Inflammatory macrophage (primary cell): ENCODE measurements at places on chromosomes 12 and 14.

GRCh38 chr12:54159140-54159539 is 29.6 kb downstream of the SMUG1 start:
- no peak for DNase-seq

GRCh38 chr12:21300632-21301031 is 34.1 kb downstream of the SLCO1A2 start:
- DNase-seq = peak; percentile 65

- peak; percentile 65 for DNase-seq
Observed at GRCh38 chr12:62799126-62799736, 135.7 kb downstream of the PPM1H start.

DNA sequence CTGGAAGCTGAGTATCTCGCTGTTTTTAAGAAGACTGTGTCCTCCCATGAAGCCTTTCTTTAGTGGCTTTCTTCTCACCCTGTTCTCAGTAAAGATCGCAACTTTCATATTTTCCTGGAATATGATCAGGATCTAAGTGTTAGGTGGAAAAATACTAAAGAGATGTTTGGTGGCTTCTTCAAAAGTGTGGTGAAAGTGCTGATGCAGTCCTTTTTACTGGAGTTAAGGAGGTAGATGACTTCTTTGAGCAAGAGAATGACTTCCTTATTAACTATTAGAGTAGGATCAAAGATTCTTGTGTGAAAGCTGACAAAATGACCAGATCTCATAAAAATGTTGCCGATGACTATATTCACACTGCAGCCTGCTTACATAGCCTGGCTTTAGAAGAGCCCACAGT is 141.6 kb downstream of the SLC5A8 start:
- no peak for DNase-seq

GRCh38 chr12:110046451-110047187 is 1.7 kb downstream of the C12orf76 start:
- DNase-seq = no peak

DNA sequence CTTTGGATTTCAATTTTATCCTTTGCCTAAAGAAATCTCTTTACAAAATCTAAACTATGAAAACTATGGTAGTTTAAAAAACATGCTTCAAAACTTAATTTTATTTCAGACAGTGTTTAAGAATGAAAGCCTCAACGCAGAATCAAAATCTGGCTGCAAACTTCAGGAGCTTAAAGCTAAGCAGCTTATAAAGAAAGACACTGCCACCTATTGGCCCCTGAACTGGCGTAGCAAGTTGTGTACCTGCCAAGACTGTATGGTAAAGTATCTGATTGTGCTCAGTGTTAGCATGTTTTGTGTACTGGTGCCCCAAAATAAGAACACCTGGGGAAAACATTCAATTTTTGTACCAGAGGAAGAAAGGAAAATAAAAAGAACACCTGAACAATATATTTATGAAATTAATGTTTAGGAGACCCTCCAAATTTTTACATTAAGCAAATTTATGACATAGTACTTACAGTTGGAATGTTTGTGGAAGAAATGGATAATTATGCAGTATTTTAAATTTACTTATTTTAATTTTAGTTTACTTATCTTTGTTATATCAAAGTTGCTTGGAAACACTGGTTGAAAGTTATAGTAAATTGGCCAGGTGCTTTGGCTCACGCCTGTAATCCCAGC is 12.2 kb downstream of the UBR7 start:
- DNase-seq = peak; percentile 66

DNA sequence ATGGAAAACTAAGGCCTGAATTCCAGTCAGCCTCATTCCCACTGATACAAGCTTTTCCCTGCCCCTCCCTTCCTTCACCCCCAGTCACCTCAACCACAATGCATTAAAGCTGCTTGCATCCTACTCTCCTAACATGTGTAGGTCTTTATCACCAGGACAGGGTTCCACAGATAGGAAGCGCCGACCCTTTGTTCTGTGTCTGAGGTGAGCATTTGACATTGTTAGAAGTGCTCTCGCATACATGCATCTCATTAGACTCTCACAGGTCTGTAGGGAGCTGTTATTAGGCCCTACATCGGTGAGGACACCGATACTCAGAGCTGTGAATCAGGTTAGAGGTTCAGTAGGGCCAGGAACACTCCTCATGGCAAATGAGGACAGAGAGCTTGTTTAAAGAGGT is 13.2 kb upstream of the EDDM3A start:
- no peak for DNase-seq

DNA sequence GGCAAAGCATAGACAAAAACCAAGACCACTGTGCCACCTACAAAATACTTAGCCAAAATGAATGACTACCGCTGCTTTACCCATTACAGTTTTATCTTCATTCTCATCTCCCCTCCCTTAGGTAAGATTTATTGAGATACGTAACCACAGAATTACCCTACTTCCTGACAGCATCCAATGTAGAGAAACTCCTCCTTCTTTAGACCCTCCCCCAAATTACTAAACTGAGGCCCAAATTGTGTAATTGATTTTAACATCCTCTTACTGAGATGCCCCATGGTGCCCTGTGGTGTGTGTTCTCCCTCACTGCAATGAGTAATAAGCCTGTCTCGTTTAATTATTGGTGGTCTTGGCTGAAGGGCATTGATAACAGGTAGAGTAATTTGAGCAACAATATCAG is 19.1 kb downstream of the VRK1 start:
- DNase-seq = peak; percentile 54

- DNase-seq = no peak
Observed at GRCh38 chr12:20097626-20098025, 270.7 kb upstream of the PDE3A start.

DNA sequence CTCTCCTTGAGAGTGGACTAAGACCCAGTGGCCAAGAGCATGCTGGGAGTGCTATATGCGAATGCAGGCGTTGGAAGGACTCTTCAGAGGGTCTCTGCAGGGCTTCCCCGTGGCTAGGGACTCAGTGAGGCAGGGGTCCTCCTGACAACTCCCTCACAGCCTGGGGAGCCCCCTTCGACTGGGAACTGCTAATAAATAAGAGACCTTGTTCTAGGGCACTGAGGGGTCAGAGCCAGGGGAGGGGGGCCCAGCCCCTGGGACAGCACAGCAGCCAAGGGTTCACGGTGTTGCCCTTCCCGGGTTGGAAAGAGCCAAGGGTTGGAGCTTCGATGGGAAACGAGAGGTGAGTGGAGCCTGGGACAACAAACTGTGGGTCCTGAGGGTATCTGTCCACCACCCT is 6.0 kb upstream of the CPNE6 start:
- no peak for DNase-seq

DNA sequence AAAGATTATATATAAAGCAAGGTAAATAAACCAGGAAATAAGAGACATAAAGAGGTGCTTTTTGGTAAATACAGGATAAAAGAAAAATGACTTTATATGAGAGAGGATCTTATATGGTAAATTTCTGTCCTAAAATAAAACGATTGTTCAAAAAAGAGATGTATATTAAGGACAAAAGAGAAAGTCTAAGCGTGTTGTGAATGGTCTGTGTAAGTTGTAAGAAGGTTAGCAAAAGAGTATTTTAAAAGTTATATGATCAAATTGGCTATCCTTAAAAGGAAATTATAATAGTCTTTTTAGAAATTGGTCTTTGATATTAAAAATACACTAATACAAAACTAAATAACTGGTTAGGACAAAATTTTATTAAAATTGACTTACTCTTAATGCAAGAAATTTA is 14.1 kb upstream of the ACSM4 start:
- no peak for DNase-seq

DNA sequence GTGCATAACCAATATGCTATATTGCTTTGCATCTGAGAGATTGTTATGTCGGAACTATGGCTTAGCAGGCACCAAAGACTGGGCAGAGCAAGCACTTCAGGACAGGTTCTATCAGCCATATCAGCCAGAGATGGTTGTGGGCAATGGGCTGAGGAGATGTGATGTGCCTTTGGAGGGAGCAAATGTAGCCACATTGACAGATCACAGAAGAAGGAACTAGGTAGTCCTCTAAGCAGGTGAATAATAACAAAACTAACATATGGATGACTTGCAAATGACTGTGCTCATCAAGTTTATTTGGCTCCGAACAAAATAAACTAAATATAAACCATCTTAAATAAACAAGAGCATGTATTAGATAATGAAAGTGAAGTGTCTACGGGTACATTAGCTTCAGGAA is 291.7 kb downstream of the RMST start:
- no peak for DNase-seq

GRCh38 chr12:29389295-29389919 is 8.4 kb upstream of the ERGIC2 start:
- DNase-seq = no peak

DNA sequence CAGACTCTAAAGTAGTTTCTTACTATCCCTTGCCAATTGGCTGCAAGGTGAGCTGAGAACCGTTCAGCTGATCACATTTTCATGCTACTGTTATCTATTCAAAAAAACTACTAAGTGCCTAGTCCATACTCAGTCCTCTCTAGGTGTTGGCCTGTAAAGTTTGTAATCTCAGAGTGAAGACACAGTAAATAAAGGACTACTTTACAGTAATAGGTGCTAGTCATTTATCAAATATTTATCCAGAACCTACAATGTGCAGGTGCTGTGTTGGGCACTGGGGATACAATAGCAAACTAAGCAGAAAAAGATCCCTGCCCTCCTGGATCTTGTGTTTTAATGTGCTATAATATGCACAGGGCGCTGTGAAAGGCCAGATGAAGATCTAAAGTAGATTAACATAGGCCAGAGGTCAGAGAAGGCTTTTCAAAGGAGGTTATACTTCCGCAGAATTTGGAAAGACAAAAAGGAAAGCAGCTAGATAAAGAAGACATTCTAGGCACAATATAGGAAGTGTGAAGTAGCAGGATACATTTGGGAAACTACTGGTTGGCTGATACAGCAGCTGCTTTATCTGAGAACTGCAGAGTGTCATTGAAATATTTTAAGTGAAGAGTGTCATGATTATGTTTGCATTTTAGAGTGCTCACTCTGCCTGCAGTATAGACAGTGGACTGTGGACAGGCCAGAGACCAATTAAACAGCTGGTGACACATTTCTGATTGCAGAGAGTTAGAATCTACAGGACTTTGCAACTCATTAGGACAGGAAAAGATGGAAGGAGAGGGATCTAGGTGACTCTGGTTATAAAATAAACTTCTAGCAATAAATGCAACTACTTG is 8.0 kb upstream of the ACTR10 start:
- DNase-seq = no peak

DNA sequence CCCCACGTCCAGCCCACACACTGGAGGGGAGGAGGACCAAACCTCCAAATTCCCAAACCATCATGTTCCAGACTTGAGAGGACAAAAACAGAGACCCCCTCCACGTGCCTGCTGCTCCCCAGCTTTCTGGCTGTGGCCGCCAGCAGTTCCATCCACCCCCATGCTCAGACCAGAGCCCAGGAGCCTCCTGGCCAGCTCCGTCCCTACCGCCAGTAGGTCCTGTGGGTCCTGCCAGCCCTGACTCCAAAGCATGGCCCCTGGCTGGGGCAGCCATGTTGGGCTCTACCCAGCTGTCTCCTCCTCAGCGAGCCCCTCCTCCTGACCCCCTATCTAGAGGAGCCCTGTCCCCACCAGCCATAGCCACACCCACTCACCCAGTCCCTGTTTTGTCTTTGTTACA is 227.3 kb upstream of the RTL1 start:
- DNase-seq = no peak
